Omental fat pad (tissue), 4 donors: ENCODE measurements at places on chromosomes 11 and 22. TPM values are rescaled to one million over a fixed set of nuclear protein-coding genes. Genes with fewer than 3 reads are reported as not detected.

Gene NUP98
- 73.8 TPM for total RNA-seq

Gene KCNQ1OT1
- 8.0 TPM for total RNA-seq

Gene SCN3B
- total RNA-seq: 2.6 TPM

Gene SERGEF
- total RNA-seq: 18.9 TPM

Gene CAT
- total RNA-seq: 249 TPM

Gene CTR9
- total RNA-seq: 28.8 TPM

Gene RFPL1
- not detected for total RNA-seq

Gene SLC22A9
- not detected for total RNA-seq

Gene GAL
- not detected for total RNA-seq

Gene MRGPRF
- total RNA-seq: 27.8 TPM

Gene OR8U1
- not detected for total RNA-seq

Gene B3GAT1
- total RNA-seq: 0.19 TPM

Gene GLYATL2
- not detected for total RNA-seq

Gene LRRC32
- 93.6 TPM for total RNA-seq

Gene LMO2
- 28.9 TPM for total RNA-seq

Gene OR56A1
- total RNA-seq: not detected

Gene DESI1
- 16.0 TPM for total RNA-seq

Gene HEPHL1
- total RNA-seq: not detected

Gene GTSE1
- total RNA-seq: not detected

Gene CRYBB3
- not detected for total RNA-seq

Gene SSTR3
- total RNA-seq: 0.28 TPM

Gene XNDC1N
- total RNA-seq: 5.9 TPM

Gene NRXN2
- total RNA-seq: 4.6 TPM

Gene CARD18
- not detected for total RNA-seq

Gene NLRX1
- 26.0 TPM for total RNA-seq

Gene SBF2
- total RNA-seq: 53.8 TPM

Gene IFITM10
- total RNA-seq: 1.1 TPM

Gene TMPRSS5
- total RNA-seq: not detected

Gene GNAZ
- total RNA-seq: 13.9 TPM

Gene MGAT3
- 12.2 TPM for total RNA-seq

Gene IGLL1
- total RNA-seq: not detected

Gene KRTAP5-9
- total RNA-seq: not detected

Gene OR2AT4
- total RNA-seq: not detected

Gene CCDC87
- not detected for total RNA-seq

Gene CALCA
- not detected for total RNA-seq

Gene MN1
- 4.8 TPM for total RNA-seq

Gene C11orf87
- 0.32 TPM for total RNA-seq

Gene DMC1
- total RNA-seq: 0.84 TPM

Gene GGTLC2
- total RNA-seq: not detected

Gene GLYATL1
- not detected for total RNA-seq

Gene PDGFD
- total RNA-seq: 11.3 TPM

Gene MDK
- total RNA-seq: 18.1 TPM
